Activated CD8-positive, alpha-beta T cell treated with anti-CD3 and anti-CD28 coated beads for 36 hours (primary cell): ENCODE measurements at places on chromosomes 7 and 10. TPM values are rescaled to one million over a fixed set of nuclear protein-coding genes. Genes with fewer than 3 reads are reported as not detected.

Gene NANOS1
- 0.20 TPM for total RNA-seq

Gene TBC1D12
- 0.20 TPM for total RNA-seq

Gene WDR86
- total RNA-seq: 0.25 TPM

Gene SMKR1
- 3.6 TPM for total RNA-seq

Gene ZNF365
- total RNA-seq: not detected
